ENCODE measurements at places on chromosomes 3 and 15.

- DNase-seq, result no peak
Observed at GRCh38 chr15:49645941-49646340, 25.1 kb downstream of the DTWD1 start.

DNA sequence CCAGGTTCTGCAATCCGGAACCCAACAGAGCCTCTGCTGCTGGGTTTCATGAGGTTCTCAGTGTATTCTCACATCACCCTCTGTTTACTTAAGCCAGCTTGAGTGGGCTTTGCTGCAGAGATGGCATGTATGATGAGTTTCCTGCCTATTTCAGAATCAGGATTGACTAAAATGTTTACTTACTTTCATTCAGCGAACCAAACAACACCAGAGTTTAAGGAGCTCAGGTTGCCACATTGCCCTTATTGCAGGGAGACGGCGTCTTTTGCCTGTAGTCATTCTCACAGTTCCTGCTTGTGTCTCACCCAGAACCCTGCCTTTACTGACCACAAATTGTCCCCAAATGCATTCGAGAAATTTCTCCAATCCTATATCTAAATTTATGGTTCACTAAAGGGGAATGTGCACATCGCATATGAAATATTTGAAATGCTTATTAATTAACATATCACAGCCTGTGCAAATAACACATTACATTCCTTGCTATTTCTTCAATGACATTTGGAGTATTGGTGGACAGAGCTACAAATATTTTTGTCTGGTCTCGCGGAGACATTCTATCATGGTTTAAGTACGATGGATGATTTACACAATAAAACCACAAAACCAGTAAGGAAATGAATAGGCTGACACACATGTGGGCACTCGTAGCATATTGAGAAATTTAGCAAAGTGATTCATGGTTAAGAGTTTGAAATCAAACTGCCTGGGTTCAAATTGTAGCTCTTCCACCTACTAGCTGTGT, 377.2 kb upstream of the CFAP20DC start:
- DNase-seq, result no peak

- DNase-seq, result no peak
Observed at GRCh38 chr3:147977001-147977400, 567.8 kb downstream of the ZIC1 start.

- DNase-seq, result no peak
Observed at GRCh38 chr3:90102146-90102545, 994.7 kb downstream of the EPHA3 start.

- no peak for DNase-seq
Observed at GRCh38 chr3:29686889-29687592, 406.2 kb downstream of the RBMS3 start.

DNA sequence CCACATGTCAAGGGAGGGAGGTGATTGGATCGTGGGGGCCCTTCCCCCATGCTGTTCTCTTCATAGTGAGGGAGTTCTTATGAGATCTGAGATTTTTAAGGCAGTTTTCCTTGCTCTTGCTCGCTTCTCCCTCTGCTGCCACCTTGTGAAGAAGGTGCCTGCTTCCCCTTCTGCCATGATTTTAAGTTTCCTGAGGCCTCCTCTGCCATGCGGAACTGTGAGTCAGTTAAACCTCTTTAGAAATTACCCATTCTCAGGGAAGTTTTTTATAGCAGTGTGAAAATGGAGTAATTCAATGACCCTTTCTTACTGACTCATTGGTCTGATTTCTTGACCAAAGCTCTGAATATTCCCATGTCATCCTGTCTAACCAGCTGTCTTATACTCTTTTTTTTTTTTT, 484.4 kb upstream of the TPRG1 start:
- no peak for DNase-seq

- DNase-seq, result no peak
Observed at GRCh38 chr3:195394700-195395099, 48.1 kb downstream of the ACAP2 start.

DNA sequence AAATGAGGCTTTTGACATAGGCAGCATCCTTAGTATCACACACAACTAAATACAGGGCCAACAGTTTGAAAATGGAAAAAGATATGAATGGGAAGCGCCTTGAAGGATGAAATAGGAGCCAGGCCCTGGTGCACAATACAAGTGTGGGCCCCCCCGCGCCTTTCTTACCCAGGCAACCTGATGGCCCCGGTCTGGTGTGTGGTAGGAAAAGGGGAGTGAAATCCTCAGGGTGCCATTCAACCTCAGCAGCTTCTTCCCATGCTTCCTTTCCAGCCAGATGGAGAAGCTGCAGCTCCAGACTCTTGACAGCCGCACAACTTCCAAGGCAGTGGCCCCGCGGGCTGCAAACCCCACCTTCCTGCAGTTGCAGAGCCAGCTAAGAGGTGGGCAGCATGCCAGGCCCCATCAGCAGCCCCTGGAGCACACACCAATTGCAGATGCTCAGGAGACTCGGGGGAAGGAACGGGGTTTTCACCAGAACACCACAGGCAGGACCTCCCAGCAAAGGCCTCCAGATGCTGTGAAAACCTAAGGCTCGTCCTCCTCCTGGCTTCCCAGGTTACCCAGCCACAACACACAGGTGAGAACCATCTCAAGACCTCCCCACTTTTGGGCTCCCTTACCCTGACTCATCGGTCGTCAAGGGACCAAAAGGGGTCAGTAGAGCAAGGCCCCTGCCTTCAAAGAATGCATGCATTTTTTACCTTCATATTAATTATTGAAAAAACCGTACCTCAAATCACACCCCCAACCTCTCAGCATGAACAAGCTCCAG, 101.6 kb downstream of the CPN2 start:
- no peak for DNase-seq

GRCh38 chr3:42497009-42497731, 5.3 kb upstream of the VIPR1 start:
- DNase-seq, result no peak

GRCh38 chr3:159620281-159620680, 368.4 kb upstream of the IL12A start:
- no peak for DNase-seq

DNA sequence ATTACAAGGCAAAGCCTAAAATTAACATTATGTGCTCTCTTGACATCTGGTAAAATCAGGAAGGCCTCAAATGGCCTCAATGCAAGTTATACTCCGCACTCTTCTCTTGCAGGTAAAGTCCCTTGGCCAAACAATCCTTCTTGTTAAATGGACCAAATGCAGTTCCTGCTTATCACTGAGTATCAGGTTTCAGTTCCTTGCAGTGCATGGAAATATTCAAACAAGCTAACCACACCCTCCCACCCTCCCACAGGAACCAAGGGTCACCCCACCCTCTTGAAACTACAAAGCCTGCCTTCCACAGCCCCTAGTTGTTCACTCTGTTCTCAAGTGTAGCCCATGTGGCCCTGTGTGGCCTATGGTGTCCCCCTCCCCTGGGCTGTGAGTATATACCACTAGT, 171.9 kb upstream of the CADPS start:
- no peak for DNase-seq

- DNase-seq, result no peak
Observed at GRCh38 chr15:41908736-41909461, 15.0 kb upstream of the SPTBN5 start.

DNA sequence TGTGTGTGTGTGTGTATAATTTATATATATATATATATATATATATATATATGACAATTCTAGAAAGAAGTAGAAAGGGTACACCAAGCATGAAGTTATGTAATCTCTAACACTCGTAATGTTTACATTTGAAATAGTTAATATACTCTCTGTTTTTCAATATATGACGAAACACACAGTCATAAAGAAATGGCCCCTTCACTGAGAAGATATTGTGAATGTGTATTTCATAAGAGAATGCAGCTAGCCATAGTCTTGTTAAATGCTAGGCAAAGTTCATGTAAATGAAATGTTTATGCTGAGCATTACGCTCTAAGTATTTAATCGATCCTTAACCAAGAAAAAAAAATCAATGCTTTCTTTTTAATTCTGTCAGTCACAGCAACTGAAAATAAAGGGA, 154.7 kb upstream of the TSPAN3 start:
- DNase-seq, result no peak

DNA sequence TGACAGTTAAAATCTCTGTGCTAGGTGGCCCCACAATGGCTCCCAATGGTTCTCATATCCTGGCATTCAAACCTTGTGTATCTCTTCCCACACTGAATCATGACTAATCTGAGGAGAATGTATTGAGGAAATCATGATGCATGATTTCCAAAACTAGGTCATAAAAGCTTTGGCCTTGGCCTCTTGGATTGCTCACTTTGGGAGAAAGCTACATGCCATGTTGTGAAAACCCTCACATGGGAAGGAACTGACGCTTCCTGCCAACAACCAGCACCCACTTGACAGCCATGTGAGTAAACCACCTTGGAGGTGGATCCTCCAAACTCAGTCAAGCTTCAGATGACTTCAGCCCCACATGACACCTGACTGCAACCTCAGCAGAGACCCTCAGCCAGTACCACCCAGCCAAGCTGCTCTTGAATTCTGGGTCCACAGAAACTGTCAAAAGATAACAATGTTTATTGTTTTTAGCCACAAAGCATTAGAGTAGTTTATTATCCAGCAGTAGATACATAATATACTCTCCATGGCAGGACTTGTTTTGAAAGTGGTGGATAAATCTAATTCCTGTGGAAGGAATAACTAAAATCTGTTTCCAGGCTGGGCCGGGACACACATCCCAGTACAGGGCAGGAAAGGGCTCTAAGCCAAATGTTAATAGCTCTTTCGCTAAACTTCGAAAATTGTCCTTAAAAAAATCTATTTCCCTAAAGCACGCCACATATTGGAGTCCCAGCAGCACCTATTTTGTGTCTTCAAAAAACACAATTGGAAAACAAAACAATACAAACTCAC, 1.0 kb upstream of the ZNF620 start:
- DNase-seq, result no peak

DNA sequence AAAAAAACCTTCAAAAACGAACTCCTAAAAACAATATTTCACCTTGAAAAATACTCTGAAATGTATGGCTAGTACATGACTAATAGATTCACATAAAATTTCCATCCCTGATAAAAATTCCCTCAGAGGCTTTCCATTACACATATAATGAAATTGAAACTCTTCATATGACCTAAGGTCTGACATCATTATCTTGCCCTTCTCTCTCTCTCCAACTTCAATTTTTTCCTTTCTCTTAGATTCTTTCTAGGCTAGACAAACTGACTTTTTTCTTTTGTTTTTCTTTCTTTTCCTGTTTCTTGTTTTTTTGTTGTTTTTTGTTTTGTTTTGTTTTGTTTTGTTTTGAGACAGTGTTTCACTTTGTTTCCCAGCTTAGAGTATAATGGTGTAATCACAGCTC, 1220.5 kb downstream of the ROBO2 start:
- DNase-seq, result no peak

GRCh38 chr3:31942446-31942845, 38.6 kb downstream of the OSBPL10 start:
- DNase-seq, result no peak

DNA sequence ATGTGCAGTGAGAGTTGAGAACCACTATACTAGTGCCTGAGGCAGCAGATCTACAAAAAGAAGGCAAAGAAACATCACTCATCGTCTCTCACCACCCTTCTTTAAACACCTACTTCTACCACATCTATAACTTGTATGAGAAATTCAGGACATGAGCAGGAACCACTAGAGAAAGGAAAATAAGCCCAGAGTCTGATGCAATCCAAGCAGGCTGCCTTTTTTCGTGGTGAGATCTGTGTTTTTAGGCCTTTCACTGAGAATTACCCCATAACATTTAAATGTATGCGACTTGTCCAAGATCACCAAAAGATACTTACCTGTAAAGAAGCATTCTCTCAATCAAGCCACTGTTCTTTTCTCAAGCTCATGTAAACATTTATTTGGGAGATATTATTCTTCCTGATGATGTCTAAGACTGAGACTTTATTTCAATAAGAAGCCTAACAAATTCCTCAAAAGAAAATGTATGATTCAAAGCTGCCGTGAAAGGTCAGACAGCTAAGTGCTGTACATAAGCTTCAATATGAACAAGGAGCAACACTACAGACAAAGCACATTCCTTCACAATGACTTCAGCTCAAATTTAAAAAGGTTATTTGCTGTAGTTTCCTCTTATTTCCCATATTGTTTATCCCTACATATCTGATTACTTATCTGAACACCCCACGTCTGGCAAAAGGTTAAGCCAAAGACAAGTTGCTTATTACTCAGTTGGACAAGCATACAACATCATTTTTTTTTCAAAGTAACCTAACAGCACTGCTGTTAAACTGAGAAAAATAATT, 16.5 kb downstream of the SPICE1 start:
- no peak for DNase-seq

DNA sequence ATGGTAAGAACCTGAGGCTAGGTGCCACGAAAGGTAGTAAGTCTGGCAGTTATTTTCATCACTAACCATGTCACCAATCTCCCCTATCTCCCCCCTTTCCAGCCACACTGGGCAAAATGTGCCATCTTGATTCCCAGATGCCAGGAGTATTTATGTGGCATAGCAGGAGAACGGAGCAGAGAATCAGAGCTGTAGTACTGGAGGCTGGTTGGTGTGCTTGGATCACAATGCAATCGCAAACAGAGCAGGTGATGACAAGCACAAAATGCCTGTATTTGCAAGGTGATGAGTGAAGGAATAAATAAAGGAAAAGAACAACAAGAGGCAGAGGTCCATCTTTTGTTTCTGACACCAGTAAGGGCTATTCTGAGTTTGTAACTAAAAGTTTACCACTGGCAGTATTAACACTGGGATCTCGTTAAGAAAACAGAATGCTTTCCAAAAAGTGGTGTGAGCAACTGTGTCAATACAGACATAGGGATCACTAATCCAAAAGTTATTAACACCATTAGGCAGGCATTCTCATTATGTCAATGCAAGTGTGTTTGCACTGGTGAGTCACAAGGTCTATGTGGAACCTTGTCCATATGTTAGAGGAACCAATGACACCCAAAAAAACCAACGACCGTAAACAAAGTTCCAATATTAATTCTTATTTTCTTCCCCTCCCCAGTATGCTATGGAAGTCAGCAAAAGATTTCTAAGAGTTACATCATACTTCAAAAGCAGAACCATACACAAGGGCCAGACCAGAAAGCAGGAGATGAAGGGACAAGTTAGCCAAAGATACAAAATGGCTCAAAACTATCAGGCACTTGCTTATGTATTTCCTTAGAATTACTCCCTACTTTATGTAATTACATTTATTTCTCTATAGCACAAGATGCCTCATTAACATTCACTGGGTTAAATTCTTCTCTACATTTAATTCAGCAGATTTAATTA, 556.6 kb downstream of the FOXP1 start:
- DNase-seq, result no peak

DNA sequence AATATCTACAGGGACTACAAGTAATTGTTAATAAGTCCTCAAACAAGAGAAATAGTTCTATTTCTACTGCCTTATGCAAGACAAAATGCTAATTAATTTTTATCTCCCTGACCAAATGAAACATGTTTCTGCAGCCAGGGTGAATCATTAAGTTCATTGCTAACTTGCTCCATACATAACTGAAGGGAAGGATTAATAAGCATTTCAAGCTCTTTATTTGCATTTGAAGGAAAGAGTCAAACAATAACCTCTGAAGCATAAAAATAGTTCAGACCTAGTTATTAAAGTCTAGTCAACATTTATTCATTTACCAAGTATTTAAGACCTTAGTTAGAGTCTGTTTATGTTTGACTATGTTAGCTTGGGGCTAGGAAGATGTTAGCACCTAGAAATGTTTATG, 120.0 kb downstream of the ATP1B3 start:
- DNase-seq, result no peak

- no peak for DNase-seq
Observed at GRCh38 chr15:73899197-73900094, 26.1 kb downstream of the TBC1D21 start.
